ENCODE measurements at places on chromosomes 13 and 19. TPM values are rescaled to one million over a fixed set of nuclear protein-coding genes. Genes with fewer than 3 reads are reported as not detected.

DNA sequence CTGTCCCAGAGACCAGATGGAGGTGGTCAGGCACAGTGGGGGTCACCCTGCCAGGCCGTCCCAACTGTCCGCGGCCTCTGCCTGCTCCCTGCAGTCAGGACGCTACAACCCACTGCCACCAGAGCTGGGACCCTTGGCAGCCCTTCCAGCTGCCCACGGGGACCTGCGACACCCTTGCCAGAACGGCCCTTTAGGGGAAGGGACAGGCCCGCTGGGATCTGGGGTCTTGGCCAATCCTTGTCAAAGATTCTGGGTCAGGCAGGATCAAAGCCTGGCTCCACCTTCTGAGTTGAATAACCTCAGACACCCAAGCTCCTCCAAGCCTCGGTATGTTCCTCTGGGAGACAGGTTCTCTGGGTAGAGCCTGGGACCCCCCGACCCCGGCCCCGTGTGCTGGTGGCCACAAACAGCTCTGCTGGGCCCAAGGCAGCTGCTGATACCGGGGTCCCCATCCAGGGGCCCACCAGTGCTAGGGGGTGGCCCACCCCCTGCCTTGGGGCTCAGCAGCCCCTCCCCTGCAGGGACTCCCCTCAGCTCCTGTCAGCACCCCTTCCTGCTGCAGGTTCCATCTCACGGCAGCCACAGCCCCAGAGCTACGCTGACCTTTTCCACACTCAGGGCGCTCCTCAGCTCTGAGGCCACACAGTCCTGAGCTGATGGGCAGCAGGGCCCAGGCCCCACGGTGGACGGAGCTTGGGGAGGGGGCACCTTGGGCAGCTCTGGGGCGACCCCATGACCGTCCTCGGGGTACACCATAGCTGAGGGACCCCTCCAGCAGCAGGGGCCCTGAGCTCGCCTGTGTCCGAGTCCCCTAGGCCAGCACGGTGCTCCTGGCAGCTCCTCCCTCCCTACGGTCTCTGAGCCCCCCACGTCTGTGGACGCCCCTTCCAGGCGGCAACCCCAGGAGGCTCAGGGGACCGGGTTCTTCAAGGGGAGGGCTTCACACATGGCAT, 18.4 kb downstream of the SBNO2 start:
- DNase-seq = no peak

DNA sequence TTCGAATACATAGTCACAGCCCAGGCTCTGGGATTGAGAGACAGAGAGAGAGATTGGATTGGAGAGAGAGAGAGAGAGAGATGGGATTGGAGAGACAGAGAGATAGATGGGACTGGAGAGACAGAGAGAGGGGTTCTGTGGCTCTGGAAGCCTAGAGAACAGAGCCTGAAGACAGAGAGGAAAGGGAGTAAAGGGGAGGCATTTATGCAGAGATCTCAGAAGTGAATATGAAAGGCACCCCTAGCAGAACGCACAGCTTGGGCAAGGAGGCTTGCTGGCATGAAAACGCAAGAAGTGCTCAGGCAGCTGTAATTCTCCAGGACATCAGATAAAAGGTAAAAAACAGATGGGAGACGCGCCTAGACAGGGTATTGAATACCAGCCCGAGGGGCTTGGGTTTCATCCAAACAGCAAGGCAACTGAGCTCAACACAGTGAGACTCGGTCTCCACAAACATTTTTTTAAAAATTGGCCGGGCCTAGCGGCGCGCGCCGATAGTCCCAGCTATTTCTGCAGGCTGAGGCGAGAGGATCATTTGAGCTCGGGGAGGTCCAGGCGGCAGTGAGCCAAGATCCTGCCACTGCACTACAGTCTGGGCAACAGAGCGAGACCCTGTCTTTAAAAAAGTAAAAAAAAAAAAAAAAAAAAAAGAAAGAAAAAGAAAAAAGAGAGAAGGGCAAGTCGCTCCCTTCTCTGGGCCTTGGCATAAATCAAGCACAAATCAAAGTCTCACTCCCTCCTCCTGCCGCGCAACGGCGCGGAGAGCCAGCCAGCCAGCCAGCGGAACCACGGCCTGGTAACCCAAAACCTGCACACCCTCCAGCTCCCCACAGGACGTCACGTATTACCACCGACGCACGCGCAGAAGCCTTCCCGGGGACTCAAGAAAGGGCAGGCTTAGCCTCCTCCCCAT, 774 bp upstream of the PPP2R1A start:
- DNase-seq = no peak

GRCh38 chr19:44553478-44554171, 24.1 kb upstream of the CEACAM20 start:
- no peak for DNase-seq

NCCRP1 gene
- not detected for total RNA-seq

GRCh38 chr13:106186366-106187030, 349.0 kb downstream of the EFNB2 start:
- DNase-seq = no peak

TRPC4 gene
- total RNA-seq = 1.3 TPM

WDR88 gene
- not detected for total RNA-seq

All from H4 (cell line).